ENCODE measurements at places on chromosomes 12 and 14.

DNA sequence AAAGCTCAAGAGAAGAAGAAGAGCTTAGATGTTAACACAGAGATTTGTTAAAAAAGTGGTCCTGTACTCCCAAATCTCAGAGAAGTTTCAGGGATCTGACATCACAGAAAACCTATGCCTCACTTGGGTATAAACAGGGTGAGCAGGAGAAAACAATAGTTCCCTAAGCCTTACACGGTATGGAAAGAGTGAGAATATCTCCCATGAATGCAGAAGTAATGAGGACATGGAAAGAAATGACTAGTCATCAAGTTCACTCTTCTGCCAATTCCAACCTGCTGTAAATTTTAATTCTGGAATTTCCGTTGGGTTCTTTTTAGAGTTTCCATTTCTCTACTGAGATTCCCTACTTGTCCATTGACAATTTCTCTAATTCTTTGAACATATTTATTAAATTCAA lies 6.2 kb upstream of the PTGER2 start:
- DNase-seq: no peak

DNA sequence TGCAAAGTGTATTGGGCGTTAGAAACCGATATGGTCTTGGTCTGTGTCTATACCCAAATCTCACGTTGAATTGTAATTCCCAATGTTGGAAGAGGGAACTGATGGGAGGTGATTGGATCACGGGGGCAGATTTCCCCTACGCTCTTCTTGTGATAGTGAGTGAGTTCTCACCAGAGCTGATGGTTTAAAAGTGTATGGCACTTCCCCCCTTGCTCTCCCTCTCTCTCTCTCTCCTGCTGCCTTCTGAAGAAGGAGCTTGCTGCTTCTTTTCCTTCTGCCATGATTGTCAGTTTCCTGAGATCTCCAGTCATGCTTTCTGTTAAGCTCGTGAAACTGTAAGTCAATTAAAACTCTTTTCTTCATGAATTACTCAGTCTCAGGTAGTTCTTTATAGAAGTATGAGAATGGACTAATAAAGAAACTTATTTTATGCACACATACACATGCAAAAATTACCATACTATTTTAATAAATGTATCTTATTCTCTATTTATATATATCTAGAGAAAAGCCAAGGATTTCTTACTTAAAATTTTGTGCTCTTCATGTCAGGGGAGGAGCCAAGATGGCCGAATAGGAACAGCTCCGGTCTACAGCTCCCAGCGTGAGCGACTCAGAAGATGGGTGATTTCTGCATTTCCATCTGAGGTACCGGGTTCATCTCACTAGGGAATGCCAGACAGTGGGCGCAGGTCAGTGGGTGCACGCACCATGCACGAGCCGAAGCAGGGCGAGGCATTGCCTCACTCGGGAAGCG lies 1891.0 kb upstream of the FLRT2 start:
- no peak for DNase-seq

GRCh38 chr14:77580477-77580876 lies 36.0 kb downstream of the SPTLC2 start:
- DNase-seq: no peak

DNA sequence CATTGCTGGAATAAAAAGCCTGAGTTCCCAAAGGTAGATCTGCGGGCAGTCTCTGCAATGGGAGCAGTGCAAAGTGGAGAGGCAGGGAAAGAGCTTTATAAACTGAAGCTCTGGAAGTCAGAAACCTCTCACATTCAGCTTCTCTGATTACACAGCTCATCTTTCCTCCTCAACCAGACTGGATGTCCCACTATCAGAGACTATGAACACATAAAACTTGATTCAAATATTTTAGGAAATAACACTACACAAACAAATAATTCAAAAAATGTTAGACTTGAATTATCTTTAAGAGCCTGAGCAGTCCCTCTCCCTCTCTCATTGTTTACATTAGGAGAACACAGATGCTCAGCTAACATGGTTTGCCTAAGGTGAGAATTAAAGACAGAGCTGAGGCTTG lies 72.9 kb downstream of the DENND5B start:
- DNase-seq: no peak

DNA sequence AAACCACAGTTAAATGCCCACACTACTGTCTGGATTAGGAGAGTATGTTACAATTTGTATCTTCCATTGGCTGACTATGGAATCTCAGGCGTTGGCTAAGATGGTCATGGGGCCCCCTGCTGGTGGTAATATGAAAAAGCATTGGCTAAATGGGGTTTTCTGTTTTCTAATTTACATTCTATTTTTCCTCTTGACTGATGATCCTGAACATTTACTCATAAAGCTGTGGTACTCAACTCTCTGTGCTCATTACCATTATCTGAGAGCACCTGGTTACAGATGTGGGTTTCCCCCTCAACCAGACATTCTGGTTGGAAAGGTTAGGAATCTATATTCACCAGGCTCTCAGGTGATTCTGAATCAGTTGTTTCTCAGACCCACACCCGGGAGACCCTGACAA lies 64.8 kb downstream of the WSCD2 start:
- peak; percentile 94 for DNase-seq

DNA sequence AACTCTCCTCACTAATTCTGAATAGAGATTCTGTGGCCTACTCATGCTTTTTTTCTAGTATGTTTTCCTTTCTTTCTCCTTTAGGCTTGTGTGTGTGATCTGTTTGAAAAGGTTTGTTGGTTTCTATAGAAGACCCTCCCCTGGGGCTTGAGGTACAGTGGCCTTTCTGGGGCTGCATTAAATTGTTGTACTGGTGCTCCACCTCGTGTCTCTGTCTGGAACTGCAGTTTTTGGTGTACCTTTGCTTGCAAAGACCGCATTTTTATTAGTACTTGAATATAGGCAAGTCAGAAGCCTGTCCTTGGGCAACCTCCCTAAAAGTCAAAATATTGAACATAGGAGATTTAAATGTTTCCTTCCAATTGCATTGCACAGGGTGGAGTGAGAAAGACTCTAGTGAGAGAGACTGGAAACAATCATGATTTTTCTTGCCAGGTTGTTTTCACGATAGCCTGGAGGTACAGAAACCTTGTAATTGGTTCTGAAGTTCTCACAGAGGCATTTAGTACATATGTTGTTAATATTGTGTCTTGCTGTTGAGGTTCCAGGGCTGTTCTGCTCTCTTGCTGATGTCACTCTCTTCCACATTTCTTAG lies 39.0 kb downstream of the SLCO1B1 start:
- DNase-seq: peak; percentile 5

DNA sequence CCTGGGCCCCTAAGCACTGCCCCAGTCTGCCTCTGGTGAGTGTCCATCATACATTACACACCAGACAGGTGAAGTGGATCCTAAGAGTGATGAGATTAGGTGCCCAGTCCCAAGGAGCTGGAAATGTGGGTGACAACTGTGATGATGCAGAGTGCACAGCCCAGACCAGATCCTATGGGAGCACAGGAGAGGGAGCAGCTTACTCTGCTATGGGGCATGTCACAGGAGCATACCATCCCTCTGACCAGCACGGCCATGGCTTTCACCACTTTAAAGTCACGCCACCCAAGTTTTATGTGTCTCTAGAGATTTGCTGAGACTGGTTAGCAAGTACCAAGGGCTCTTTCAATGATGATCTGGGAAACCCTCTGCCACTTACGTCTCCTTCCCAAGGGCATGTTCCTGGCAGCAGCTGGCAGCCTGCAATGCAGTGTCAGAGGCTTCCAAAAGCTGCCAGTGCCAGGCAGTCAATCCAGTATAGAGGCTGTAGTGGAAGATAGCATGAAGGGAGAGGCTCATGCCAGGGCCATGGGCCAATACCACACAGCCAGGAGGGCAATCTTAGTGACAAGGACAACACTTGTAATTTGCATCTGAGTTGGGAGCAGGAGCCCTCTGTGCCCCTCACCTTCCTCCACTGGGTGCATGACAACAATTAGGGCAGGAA lies 40.2 kb downstream of the STAB2 start:
- no peak for DNase-seq

DNA sequence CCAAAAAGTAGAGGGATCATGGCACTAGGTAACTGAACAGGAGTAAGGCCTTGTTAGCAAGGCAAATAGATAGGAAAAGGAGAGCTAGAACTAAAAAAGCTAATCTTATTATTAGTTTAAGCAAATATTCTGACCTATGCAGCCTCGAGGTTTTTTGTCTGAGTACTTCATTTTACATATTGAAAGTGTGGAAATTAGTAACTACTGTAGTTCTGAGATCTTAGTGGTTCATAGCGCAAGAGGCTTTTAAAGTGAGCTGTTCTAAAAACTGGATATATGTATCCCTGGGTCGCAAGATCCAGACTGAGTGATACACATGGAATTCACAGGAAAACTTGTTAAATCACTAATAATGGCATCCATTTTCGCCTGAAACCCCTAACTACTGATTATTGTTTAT lies 411.0 kb upstream of the SOX5 start:
- no peak for DNase-seq

DNA sequence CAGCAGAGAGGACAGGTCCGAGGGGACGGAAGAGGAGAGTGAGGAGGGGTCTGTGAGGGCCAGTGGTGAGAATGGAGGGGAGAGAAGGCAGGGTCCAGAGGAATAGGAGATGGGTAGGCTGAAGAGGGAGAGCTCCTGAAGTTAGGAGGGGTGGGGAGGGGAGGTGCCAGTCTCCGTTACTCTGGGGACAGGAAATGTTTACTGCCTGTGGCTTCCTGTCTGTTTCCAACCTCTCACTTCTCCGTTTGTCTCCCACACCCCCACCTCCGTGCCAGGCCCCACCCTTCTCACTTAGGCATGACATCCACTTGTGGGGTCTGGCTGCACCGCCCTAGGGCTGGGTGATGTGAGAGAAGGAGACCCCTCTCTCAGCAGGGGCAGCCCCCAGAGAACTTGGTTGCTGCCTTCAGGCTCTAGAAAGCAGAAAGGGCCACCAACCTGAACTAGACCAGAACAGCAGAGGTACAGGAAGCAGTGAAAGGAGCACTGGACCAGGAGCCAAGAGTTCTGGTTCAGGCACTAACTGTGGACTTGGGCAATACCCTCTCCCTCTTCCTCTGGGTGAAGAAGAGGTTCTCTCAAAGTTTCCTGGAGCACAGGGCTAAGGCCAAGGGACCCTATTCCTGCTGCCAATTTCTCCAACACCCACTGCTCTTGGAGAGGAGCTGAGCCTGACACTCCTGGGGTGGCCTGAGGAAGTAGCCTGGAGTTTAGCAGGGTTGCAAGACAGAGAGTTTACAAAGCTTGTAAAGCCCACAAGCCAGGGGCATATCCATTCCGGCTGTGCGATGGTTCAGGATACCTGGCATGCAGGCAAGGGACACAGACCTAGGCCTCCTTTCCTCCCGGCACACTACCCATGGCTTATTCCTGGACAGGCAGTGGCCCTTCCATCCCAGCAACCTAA lies 5.5 kb downstream of the ITGA5 start:
- DNase-seq: peak; percentile 77

DNA sequence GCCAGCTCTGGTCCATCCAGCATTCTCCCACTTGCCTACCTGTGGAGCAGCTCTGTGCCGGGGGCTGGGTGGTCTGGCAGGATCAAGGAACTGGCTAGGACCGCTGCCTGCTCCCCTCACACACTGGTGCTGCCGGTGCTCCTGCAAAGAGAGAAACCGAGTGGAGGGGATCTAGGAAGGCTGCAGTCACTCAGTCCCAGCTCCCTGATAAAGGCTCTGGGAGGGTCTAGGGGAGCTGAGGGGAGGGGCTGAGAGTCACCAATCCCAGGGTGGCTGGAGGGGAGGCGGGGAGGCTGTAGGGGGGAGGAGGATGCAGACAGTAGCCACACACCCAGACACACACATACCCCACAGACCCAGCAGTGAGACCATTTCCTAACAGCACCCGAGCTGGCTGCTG lies at the start of gene TAC3:
Gene TAC3, minus strand, starts transcription at position 182 of the 400 bp plus-strand sequence. CDS start 732 bp downstream, outside the sequence.
- no peak for DNase-seq

DNA sequence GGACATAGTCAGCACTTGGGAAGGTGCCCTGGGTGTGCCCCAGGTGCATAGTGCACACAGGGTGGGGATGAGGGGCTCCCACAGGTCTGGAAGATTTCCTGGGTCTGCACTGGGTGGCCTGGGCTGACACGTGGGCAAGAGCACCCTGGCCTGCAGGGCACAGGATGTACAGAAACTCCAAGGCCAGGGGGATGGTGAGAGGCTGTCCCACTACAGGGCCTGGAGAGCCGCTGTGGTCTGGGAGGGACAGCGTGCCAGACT lies 35.8 kb upstream of the PPP1R13B start:
- DNase-seq: peak; percentile 49

GRCh38 chr12:42473561-42473960 lies 116.0 kb downstream of the PRICKLE1 start:
- DNase-seq: no peak

DNA sequence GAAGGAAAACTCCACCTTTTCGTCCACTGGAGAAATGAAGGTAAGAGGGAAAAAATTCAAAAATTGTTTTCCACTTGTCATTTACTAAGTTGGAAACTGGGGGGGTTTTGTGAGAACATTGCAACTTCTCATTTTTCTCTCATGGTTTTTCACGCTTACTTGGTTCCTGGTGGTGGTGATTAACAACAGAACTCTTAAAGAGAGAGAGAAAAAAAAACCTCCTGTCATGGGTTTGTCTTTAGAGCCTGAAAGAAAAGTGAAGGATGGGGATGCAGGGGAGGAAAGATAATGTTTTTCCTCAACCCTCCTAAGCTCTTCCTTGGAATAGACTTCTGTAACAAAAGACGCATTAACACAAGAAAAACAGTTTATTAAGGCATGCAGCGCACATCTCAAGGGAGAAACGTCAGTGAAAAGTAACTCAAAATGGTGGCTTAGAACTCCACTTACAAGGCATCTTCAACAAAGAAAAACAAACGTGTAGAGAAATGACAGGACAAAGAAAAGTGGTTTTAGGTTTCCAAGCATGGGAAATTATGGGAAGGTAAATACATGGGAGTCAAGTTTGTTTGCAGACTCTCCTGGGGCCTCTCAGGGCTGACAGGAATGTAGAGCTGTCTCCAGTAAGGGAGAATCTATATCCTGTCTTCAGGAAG lies 81.9 kb upstream of the ATF7IP start:
- DNase-seq: no peak
